Central memory CD4-positive, alpha-beta T cell (primary cell): ENCODE measurements at places on chromosomes 7 and 10.

DNA sequence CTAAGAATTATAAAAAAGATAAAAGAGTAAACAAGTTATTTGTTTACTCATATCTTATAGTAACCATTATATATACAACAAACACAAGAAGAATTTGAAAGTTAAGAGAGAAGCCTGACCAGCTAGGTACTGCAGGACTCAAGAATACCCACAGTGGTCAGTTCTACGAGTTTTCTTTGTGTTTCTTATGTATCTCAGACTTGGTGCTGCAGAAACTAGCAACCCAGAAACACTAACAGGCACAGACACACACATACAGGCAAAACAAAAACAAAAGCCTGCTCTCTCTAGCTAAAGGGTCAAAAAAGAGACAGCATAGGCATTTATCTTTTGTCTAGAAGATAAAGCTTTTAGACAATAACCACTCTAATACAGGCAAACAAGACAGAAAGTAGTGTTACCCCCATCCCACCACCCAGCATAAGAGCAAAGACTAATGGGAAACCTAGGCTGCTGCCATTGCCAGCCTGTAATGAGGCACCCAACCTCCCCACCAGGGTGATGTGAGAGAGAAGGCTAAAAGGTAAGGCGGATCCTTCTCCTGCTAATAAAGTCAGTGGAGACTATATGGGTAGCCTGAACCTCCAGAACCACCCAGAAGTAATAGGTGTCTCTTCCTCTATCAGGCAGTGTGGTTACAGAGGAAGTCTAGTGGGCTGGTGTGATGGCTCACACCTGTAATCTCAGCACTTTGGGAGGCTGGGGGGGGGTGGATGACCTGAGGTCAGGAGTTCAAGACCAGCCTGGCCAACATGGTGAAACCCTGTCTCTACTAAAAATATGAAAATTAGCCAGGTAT lies 113.9 kb downstream of the DNAJC1 start:
- DNase-seq, result no peak

GRCh38 chr7:142438235-142438922 lies 180.5 kb upstream of the PRSS58 start:
- DNase-seq, result peak; percentile 20

DNA sequence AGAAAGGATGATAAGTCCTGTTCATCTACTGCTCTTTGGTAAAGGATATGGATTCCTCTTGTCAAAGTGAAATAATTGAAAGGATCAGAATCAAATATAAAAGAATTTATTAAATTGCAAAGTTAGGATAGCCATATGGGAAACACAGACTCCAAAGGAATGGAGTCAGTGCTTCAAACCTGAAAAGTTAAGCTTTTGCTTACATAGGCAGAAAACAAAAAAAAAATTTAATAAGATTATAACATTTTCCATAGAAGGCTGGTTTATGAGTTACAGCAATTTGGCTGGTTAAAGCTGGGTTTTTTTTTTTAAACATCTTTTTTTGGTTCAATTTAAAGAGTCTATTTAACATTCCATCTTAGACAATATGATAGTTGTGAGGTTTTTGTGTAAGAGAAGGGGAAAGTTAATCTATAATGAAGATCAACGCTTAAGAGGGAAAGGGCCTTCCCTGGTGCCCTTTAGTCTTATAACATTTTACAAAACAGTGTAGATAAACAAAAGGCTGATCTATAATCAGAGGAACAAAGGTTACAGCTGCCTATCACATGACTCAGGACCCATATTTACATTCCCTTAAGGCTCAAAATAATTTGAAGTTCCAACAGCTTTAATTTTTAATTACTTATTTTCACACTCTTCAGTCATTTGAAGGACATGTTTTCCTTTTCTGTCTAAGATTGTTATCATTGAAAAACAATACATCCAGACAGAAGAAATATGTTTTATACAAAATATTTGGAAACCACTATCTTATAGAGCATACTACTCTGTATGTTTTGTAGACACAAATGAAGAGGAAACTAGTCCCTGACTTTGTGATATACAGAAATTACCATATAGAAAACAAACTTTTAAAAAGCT lies 234.3 kb upstream of the MBL2 start:
- DNase-seq, result no peak

DNA sequence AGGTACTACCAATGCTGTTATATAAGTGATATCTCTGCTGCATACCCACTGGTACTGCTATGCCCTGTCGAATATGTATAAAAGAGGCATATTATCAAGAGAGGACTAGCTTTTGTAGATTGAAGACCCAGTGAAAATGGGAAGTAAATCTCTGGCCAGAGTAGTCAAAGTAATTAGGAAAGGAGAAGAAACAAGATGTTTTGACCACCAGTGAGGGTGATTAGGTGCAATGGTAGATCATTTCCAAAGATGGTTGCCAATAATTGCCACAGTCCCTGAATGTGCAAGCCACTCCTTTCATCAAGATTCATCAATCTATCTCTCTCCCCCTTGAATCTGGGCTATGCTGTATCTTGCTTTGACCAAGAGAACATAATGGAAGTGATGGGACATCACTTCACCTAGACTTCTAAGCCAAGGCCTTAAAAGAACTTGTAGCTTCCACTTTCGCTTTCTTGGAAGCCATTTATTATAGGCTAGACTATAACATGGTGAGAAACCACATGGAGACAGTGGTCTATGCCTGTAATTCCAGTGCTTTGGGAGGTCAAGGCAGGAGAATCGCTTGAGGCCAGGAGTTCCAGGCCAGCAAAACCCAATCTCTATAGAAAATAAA lies 52.6 kb upstream of the ST8SIA6 start:
- no peak for DNase-seq

- no peak for DNase-seq
Measured at GRCh38 chr7:96723622-96724021, 14.0 kb upstream of the SEM1 start.
